ENCODE measurements at places on chromosomes 2 and 18. TPM values are rescaled to one million over a fixed set of nuclear protein-coding genes. Genes with fewer than 3 reads are reported as not detected.

- no peak for ATAC-seq
These were observed 34.7 kb upstream of the RMND5A start for GRCh38 chr2:86685351-86685750.

RAD51AP2 gene
- 0.13 TPM for total RNA-seq

GRCh38 chr2:215773728-215774127 is 239.6 kb downstream of the MREG start:
- ATAC-seq, result no peak

SERPINB3 gene
- 0.40 TPM for total RNA-seq

DNA sequence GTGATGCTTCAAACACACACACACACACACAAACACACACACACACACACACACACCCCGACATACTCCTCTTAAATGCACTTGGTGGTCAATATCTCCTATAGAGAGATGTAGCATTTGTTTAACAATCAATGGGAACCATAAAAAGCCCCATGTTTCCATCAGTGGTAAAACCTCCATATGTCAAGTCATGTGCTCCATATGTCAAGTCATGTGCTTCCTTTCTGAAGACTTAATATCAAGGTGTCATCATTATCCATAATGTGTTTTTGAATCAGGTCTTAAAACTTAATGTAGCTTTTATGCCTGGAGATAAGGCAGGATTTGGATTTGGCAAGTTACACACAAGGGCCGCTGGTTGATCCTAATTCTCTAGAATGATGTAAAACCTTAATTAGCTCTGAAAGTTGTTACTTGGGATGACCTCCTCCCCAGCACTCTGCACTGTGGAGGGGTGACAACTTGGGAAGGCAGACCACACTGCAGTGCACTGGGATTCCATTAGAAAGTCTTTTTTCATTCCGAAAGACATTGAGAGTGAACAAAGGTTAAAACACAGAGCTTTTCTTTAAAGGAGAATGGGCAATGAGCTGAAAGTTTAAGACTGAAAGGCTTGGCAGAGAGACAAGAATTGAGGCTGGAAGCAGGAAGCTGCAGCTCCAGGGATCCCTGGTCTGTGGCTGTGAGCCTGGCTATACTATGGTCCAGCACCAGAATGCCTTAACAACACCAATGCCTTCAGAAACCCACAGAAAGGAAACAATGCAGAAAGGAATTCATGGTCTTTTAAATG is 26.4 kb downstream of the ALK start:
- no peak for ATAC-seq

PTPRM gene
- total RNA-seq, result 82.3 TPM
